Hematopoietic multipotent progenitor cell treated with erythropoietin and hydrocortisone succinate and interleukin-3 and kit ligand, for 8 days (in vitro differentiated cells): ENCODE measurements at places on chromosomes 3 and 15.

- no peak for DNase-seq
These were observed 138.6 kb downstream of the OPA1 start for GRCh38 chr3:193731656-193732055.

DNA sequence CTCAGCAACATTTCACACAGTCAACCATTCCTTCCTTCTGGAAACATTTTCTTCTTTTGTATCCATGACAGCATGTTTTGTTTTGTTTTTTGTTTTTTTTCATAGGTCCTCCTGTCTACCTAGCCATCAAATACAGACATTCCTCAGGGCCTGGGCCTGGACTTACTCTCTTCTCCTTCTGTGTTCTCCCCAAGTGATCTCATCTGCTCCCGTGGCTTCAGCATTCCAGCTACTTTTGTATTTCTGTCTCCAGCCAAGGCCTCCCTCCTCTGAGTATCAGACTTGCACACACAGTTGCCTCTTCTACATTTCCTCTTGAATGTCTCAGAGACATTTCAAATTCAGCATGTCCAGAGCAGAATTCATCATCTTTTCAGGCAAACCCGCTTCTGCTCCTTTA, 82.4 kb downstream of the HCN4 start:
- DNase-seq: no peak

DNA sequence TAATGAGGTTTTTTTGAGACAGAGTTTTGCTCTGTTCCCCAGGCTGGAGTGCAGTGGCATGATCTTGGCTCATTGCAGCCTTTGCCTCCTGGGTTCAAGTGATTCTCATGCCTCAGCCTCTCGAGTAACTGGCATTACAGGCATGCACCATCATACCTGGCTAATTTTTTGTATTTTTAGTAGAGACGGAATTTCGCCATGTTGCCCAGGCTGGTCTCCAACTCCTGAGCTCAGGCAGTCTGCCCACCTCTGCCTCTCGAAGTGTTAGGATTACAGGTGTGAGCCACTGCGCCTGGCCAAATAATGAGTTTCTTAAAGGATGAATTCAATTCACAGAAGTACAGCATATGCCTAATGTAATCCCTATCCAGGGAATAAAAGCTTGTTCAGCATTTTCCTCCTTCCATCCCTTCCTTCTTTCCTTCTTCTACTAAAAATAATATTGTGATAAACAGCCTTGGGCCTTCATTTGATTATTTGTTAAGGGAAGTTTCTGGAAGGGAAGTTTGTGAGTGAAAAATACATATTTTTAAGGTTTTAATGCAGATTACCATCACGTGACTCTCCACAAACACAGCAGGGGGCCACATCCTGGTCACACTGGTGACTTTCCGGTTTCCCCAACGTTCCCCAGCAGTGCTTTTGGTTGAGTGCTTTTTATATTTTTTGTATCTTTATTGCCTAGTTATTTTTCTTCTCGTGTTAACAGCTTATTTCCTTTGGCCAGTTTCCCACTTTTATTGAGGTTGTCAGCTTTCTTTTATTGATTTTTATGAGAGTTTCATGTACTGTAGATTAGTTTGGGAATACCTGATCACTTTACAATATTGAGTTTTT, 116.8 kb downstream of the USP13 start:
- no peak for DNase-seq

DNA sequence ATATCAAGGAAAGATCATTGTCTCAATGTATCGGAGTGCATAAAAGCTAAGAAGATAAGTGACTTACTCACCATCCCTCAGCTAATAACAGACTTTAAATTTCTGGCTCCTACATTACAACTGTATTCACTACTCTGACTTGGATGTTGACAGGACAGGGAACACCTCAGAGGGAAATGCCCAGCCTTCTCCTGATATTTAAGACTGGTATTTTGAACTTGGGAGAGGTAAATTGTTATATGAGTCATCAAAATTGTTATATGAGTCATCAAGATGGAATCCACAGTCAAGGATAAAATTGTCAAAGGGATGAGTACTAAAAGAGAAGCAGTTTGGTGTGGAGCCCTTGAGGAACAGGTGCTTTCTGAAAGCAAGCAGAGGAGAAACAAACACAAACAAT, 961.4 kb downstream of the VGLL3 start:
- no peak for DNase-seq

DNA sequence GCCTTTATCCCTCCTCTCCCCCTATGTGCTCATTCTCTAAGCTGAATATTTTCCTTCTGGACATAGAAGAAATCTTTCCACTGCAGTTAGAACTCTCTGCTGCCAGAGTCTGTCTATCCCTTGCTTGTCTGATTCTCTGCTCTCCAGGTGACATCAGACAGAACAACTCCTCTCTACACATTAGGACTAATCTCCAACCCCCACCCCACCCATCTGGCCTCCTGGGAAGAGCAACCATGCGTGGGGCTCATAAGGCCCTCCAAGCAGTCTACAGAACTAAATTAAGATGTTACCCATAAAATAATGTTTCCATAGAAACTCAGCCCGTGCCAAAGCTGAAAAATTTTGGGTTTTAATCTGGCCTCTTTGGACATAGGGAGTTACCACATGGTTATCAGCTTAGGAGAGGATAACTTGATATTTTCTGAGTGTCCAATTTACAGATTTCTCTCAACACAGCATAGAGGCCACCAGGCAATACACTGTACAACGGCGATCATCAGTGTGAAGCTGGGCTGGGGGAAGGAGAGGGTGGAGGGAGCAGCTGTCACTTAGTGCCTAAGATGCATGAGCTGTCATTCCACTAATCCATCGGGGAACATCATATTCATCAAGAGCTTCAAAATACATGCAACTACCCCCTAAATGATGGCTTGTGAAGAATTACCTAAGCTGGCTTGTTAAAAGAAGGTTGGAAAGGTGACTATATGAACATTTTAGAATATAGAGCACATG, 199.4 kb downstream of the CLSTN2 start:
- no peak for DNase-seq

DNA sequence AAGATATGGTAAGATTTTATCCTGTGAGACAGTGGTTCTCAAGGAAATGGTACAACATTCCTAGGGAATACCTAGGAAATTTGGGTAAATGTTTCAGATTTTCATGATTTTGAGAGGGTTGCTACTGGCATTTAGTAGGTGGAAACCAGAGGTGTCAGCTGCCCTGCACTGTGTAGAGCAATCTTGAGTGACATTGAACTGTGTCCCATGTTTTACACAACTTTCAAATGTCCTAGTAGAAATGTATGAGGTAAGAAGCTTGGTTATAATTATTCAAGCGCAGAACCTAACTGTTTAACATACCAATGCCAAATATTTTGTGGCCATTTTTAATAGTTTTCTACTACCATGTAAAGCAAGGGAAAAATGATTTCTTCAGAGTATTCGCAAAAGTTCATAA, 120.4 kb downstream of the GADL1 start:
- no peak for DNase-seq

DNA sequence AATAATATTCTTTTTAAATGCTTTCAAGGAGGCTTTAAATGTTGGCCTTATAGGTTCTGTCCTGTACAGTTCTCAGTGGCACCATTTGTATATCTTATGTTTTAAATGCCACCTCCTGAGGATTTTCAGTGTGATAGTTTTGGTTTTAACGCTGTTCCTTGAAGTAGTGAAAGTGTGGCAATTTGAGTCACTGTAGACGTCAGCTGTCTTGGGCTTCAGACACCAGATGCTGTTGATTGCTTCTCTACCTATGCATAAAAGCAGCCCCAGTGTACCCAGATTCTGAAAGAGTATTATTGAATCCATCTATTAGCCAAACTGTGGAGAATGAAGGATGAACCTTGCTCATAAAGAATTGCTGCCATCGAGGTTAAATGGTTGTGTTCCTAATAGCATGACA, 316.8 kb upstream of the GBE1 start:
- DNase-seq: no peak

DNA sequence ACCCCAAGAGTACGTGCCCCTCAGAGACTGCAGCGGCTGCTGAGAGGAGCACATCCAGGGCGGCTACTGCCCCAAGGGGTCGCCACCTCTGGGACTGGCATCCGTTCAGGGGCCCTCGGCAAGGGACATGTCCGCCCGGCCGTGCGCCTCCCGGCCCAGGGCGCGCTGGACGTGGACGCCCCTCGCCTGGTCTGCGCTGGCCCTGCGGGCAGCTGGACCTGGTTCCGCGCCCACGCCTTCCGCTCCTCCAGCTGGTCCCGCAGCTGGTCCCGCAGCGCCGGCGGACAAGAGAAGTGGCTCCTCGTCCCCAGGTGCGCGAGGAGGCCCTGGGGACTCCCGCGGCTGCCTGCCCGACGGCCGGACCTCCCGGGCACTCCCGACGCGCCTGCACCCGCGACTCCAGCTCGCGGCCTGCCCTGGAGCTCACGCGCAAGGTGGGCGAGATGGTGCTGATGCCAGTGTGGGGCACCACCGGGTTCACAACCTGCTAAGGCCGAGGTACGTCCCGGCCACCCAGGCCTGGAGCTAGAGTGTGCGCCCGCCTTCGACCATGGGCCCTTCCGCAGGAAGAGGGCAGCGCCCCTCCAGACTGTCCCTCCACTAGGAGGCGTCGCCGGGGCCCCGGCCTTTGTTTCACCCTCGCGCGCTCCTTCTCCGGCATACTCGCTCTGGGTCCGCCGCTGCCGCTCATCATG, 14.4 kb upstream of the GP9 start:
- no peak for DNase-seq

DNA sequence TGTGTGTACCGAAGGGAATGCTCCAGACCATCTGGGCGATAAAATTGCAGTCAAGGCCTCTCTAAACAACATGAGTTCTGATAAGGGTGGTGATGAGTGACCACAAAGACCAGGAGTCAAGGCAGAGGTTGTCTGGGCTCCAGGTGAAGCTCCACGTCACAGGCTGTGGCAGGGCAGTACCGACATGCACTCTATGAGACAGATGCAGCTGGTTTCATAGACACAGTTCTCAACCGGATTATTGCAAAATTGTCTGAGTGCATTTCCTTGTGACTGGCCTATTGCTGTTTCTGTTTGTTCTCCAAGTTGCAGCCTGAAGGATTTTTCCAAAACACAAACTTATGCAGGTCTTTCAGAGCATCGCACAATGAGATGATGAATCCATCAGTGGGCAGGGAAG, 157.5 kb upstream of the HES1 start:
- DNase-seq: no peak

- DNase-seq: no peak
These were observed 79.5 kb upstream of the POMGNT2 start for GRCh38 chr3:43185274-43185982.

- no peak for DNase-seq
These were observed 211.9 kb upstream of the ARRDC4 start for GRCh38 chr15:97748576-97748975.

GRCh38 chr3:68441054-68441453, 491.3 kb downstream of the TAFA4 start:
- DNase-seq: no peak

DNA sequence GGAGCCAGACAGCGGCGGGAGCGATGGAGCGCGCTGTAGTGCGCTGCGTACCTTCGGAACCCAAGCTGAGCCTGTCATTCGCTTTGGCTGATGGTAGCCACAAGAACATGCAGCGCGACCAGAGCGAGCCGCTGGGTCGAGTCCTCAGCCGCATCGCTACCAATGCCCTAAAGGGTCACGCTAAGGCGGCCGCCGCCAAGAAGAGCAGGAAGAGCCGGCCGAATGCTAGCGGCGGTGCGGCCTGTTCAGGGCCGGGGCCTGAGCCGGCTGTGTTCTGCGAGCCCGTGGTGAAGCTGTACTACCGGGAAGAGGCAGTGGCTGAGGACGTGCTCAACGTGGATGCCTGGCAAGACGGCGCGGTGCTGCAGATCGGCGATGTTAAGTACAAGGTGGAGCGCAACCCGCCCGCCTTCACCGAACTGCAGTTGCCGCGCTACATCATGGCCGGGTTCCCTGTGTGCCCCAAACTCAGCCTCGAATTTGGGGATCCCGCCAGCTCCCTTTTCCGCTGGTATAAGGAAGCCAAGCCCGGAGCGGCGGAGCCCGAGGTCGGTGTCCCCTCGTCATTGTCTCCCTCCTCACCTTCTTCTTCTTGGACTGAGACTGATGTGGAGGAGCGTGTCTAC, 498 bp downstream of the PDE12 start:
- DNase-seq: no peak

GRCh38 chr3:29280404-29281093, at the start of gene RBMS3:
Gene RBMS3, plus strand, starts transcription at chr3:29281071.
- DNase-seq: no peak

DNA sequence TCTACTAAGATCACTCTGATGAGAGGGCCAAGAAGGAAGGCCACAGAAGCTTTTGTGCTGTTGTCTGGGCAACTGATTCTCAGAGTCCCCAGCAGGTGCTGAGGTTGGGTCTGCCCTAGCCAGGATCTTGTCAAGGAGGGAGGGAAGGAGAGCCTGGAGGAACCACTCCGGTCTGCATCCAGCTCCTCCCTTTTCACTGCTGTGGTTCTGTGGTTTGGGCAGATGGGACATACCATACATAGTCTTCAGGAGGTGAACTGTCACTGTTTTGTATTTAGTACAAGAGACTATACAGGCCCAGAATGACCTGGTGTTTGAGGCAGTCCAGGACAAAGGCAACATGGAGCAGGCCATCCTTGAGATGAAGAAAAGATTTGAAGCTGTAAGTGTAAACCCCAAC, 21.9 kb downstream of the C3orf62 start:
- DNase-seq: peak; percentile 40

DNA sequence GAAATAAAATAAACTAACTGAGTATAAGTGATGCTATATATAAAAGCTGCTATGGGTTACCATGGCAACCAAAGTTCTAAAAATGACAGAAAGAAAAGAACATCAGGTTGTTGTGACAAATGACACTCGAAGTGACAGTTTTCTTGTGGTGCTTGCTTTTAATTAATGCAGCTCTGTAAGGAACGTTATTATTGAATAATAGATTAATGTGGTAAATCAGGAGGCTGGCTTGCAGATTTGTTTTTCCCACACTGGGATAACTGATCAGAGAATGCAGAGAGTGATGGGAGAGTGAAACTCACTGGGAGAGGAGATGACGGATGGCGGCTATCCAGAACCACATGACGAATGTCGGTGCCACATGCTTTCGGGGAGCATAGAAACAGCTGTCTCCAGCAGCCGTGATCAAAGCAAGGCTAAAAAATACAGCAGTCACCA, 207.0 kb upstream of the ATP10A start:
- no peak for DNase-seq

DNA sequence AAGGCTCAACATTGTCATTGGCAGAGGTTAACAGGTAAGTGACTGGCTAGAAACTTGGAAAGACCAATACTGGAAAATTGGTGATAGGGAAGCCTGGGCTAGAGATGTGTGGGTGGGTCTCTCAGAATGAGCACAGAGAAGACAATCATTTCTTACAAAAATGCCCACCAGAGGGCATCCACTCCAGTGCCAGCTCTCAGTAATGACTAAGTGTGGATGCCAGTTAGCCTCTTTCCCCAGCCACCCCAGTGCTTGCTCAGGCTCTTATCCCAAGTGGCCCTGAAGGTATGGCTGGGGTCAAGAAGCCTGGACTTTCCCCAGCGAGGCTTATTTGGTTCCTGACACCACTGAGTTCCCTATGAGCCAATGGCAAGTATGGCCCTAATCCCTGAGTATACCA, 115.9 kb upstream of the ST8SIA2 start:
- DNase-seq: peak; percentile 43
